ENCODE measurements at places on chromosomes 16 and 17.

- DNase-seq = no peak
These were observed 20.9 kb downstream of the MRC2 start for GRCh38 chr17:62648251-62648955.

- no peak for DNase-seq
These were observed 7.3 kb downstream of the CLUH start for GRCh38 chr17:2704031-2704889.

GRCh38 chr17:49508061-49508865 is 13.2 kb downstream of the NGFR start:
- DNase-seq = peak; percentile 12

GRCh38 chr17:34843682-34844081 is 117.6 kb downstream of the CCT6B start:
- no peak for DNase-seq

DNA sequence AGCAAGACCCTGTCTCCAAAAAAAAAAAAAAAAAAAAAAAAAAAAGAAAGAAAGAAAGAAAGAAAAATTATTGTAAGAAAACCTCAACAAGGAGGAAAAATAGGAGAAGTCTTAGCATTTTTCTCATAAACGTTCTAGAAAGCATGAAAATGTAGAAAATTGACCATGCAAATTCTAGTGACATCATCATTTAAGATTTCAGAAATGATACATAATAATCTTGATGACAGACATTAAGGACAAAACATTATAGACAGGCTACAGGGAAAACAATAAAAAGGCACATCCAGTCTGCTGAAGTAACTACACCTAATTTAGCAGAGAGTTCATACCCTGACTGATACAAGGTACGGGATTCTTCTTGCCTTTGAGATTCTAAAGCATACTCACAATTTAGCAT is 21.9 kb downstream of the MED13 start:
- DNase-seq = no peak

- peak; percentile 94 for DNase-seq
These were observed 708.0 kb upstream of the SOX9 start for GRCh38 chr17:71412803-71413202.

GRCh38 chr17:57856792-57857620 is 7.2 kb upstream of the MRPS23 start:
- no peak for DNase-seq

DNA sequence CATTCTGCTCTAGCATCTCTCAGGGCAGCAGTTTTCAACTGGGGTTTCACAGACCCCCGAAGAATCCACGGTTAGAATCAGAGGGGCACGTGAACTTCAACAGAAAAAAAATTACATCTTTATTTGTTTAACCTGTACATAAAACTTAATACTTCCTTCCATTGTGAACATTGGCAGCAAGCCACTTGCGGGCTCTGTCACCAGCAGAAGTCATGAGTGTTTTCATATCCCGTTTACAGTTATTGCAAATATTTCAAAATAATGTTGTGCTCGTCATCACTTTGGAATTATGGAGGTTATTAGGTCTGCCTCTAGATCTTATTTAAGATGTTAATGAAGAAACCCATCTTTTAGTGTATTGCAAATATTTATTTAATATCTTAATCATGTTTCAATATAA is 109.8 kb downstream of the SDR42E1 start:
- DNase-seq = no peak

- DNase-seq = no peak
These were observed 34.7 kb downstream of the GRB7 start for GRCh38 chr17:39772415-39772814.

- DNase-seq = no peak
These were observed 190.9 kb upstream of the GSE1 start for GRCh38 chr16:85422196-85422631.

GRCh38 chr17:66730461-66730923 is 104.4 kb upstream of the CACNG5 start:
- DNase-seq = no peak

DNA sequence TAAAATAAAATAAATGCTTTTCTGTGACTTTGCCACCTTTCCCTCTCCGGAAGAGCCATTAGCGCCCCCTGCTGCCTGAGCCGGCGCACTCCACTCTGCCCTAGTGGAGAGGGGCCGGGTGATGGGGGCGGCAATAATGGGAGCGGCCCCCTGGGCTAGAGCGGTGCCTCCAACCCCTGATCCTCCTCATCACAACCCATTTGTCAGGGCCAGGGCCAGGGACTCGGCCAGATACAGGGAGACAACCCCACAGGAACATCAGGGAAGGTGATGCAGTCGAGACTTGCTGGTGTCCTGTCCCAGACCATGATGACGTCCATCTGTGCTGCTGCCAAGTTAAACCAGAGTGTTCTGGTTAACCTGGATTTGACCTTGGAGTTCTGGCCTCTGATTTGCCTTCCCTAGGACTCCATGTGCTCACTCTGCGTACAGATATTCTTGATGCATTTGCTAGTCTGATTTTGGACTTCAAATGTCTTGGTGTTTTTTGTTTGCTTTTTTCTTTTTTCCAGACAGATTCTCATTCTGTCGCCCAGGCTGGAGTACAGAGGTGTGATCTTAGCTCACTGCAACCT is 46.1 kb upstream of the BPTF start:
- DNase-seq = peak; percentile 67
